HS-27A (cell line): ENCODE measurements at places on chromosomes 6 and 20.
A peak's percentile ranks its signal among the peaks of the same experiment; 100 is the strongest.

DNA sequence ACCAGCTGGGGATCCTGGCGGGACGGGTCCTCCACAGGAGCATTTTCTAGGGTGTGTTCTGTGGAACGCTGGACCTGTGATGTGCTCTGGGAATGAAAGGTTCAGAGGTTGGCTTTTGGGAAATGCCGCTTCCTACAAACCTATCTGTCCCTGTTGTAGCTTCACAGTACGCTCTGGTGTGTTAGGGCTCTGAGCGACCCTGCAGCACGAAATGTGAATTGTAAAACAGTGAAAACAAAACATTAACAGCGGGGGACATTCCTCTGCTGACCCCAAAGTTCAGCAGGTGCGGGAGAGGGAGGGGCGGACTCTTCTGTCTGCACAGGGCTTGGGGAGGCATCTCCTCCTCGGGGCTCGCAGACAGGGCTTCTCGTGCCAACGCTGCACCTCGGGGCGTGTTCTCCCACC lies 155.9 kb downstream of the NRN1 start:
- DNase-seq: no peak

GRCh38 chr20:37042986-37043972 lies 52.5 kb downstream of the RBL1 start:
- DNase-seq: no peak

DNA sequence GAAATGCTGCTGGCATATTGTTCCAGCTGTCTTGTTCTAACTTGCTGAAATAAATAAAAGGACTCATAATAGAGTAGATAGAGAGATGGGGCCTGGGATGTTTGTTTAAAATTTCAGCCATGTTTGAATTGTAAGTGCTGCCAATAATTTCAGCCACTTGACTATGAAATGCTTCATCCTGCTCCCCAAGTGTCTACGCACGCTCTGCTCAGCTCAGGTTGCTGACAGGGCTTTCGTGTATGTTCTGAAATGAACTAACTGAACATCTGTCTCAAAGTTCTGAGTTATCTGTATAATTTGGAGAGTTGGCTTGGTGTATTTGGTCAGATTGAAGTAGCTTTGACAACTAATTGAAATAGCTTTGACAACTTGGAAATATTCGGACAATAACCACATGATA lies 387.8 kb downstream of the BMP2 start:
- no peak for DNase-seq

DNA sequence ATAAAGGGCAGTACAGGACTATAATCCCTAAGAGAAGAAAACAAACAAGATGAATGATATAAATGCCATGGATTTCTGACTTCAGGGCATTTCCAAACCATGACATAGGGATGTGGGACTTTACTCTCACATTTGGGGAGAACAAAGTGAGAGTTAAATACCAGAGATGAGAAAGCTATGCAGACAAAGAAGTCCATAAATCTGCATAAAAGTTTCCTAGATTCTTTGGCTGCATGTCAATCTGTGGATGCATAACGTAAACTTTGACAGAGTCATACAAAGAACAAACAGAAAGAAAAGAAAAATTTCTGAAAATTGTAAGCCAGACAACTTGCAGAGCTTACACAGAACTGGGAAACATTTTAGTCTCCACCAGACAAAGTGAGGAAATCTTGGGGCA lies 11.7 kb downstream of the EPM2A start:
- DNase-seq: no peak

DNA sequence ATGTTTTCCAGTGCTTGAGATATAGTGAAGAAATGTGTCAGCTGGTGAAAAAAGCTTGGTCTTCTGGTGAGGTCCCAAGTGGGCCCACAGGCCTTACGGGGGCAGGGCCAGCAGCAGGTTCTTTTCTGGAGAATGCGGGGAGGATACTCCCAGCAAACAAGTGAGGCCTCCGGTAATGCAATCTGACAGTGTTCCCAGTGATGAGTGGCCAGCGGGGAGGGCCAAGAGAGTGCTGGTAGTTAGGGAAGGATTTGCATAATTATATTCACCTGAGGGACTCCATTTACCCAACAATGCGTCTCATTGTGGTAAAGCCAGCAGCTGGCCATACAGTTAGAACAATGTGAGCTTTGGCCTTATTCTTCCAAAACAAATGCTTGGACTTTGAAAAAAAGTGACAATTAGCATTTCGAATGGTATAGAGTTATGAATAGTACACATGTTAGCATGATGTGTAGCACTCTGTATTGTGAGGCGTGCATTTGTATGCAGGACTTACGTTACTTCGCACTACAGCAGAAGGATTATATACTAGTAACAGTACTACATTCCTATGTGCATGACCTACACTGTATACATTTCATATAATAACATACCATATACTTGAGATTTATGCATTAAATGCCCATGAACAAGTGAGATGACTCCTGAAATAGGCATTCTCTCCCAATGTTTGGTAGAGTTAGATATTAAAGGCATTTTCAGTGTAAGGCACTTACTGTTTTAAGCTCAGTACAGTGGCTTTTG lies 69.8 kb downstream of the MYB start:
- DNase-seq: no peak

DNA sequence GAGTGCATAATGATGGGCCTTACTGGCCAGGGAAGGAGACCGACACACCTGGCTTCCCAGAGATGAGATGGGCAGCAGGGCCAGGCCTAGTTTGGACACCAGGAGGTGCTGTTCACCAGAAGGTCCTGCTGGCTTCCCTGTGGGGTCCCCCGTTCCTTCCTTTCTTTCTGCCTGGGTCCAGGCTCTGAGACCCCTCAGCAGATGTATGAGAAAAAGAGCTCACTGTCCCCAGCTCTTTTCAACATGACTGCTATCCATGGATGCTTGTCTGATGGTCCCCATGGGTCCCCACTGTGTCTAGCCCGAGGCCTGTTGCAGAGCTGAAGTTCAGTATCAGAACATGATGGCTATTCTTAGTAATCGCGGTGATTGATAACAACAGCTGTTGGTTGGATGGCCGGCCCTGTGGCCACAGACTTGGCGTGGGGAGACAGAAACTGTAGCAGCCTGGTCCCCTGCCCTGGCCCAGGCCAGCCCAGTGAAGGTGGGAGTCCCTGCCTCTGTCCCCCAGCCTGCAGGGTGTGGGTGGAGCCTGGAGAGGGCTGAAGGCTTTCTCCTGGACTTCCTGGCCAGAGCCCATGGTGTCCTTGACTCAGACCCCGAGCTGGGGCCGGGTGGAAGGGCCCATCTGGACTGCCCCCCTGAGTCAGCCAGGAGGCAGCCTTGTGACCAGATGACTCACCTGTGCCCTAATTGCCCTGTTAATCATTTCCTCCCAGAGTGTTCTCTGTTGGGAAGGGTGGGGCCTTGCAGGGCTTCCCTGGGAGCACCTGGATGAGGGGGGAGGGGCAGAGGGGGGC lies 9.9 kb upstream of the BAK1 start:
- peak; percentile 89 for DNase-seq

DNA sequence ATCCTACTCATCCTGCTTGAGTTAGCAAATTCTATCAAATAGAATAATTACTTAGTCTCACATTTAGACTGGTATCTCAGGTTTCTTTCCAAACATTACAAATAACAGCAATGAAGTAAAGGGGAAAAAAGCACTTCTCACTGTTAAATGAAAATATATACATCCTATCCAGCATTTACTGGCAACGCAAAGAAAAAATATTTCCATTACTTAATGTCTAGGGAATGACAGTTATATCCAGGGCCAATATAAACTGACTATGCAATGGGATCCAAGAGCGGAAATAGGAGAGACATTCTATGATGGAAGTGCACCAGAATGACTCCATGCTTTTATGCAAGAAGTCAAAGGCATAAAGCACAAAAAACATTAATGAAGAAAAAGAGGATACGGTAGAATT lies 60.3 kb downstream of the ME1 start:
- DNase-seq: no peak

DNA sequence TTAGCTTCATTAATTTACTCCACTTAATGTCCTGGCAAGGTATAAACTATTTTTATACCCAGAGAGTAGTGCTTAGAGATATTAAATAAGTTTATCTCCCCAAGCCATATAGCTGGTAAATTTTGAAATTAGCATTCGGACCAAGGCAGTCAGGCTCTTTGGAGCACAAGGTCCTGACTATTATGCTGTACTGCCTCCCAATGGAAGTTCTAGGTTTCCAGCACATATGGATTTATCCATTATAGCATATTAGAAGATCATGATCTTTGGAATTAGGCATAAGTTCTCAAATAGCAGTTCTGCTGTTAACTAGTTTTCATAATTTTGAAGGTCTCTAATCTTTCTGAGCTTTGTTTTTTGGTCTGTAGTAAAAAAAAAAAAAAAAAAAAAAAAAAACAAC lies 835.3 kb upstream of the EPHA7 start:
- no peak for DNase-seq

DNA sequence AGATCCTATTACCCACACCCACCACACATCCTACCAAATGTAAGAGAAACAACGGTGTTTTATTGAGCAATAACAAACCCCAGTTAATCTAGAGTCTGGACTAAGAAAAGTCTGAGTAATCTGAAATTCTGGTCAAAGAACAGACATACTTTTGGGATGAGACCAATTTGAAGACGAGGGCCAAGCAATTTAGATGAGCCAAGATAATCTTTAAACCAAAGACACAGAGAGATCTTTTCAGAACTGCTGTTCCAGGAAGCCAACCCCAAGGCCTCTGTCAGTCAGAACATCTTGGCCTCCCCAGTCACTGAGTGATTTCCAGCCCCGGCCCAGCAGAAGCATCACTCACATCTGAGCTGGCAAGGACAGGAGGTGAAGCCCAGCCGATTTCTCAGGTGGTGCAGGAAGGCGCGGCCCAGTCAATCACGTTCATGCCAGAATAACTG lies 118.5 kb upstream of the SYNDIG1 start:
- DNase-seq: no peak

DNA sequence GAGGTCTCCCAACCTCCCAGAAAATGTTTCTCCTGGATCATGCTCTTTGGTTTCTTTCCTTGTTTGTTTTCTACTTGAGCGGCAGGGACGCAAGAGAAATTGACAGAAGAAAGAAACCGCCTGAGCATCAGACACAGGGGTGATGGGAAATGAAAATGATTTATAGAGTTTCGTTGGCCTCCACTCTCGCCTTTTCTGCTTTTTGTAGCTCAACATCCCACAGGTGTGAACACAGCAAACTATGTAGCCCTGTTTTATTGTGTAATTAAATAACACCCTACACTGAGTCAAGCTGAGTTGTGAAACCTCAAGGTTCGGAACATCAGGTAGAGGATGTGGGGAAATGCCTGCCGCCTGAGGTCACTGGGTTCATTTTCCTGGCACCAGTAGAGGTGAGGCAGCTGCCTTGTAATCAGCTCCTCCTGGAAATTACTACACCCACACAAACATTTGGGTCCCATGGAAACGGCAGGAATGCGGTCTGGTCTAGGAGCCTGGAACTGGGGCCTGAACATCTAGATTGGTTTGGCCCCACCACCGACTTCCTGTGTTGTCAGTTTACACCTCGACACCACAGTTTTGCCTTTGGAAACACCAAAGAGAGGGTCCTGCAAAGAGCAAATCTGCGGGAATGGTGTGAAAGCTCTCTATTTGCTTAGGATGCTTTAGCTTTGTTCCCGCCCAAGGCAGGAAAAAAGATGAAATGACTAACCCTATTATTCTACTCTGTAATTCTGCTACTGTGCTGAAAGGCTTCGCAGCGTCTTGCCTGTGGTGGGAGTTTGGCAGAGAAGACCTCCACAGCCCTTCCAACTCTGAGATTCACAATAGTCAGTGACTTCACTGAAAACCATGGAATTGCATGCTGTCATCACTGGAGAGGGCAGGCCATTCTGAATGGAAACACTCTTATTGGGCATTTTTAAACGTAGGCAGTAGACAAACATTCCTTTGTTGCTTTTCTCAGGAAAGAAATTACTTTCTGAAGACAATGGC lies 53.0 kb downstream of the ADAT2 start:
- DNase-seq: no peak

DNA sequence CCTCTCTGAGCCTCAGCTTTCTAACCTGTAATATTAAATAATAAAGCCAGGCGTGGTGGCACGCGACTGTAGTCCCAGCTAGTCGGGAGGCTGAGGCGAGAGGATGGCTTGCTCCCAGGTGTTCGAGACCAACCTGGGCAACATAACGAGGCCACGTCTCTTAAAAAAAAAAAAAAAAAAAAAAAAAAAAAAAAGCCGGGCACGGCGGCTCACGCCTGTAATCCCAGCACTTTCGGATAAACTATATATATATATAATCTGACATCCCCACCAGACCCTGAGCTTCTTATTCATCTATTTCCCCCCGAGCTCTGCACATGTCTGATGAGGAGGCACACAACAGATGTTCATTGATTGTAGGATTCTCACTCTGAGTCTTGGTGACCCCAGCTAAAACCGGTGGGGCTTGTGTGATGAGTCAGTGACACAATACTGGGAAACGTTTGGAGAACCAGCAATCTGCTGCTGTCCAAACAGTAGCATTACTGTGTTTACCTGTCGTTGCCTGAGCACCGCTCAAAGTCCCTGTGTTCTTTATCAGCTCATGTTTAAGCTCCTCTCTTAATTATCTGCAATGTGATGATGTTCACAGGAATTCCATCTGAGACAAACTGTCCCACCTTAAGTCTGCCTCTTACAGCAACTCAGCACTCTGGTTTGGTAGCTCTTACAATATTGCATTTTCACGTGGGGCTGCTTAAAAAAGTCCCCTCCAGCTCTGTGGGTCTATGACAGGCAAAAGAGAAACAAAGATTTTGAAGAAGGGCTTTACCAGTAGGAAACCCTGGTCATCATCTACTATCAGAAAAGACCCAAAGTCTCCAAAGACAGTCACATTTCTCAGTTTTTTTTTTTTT lies 1.0 kb upstream of the SPATA2 start:
- no peak for DNase-seq

GRCh38 chr20:41717483-41717882 lies 99.3 kb upstream of the CHD6 start:
- no peak for DNase-seq

DNA sequence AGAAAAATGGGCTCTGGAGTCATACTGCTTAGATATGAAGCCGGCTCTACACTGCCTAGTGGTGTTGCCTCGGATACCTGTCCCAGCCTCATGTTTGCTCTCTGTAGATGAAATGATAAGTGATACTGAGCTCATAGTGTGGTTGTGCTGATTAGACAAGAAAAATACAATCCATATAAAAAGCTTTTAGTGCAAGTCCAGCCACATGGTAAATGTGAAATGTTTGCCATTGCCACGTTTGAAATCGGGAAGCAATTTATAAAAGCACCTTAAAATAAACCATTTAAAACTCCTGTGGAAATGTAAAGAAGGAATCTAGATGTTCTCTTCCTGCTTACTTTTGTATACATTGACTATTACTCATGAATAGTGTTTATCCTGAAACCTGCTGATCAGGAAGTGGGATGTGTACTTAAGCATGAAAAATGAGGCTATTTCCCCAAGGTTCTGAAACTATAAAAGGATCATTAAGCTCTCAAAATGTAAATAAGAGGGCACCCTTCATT lies 13.1 kb upstream of the PBOV1 start:
- no peak for DNase-seq
